ENCODE measurements at places on chromosomes 7 and 10. TPM values are rescaled to one million over a fixed set of nuclear protein-coding genes. Genes with fewer than 3 reads are reported as not detected.

Gene CD36
- total RNA-seq: 0.65 TPM

Gene ANXA8L1
- 0.51 TPM for total RNA-seq

Gene SCART1
- total RNA-seq: 3.3 TPM

Gene FGL2
- total RNA-seq: 0.93 TPM

Gene AFAP1L2
- total RNA-seq: 1.5 TPM

Gene NEURL1
- 3.5 TPM for total RNA-seq

Gene SLC18A3
- total RNA-seq: not detected

- no peak for DNase-seq
Observed at GRCh38 chr7:54699715-54700114, 59.3 kb downstream of the SEC61G start.

- DNase-seq: no peak
Observed at GRCh38 chr7:37495574-37496184, 47.0 kb upstream of the ELMO1 start.

DNA sequence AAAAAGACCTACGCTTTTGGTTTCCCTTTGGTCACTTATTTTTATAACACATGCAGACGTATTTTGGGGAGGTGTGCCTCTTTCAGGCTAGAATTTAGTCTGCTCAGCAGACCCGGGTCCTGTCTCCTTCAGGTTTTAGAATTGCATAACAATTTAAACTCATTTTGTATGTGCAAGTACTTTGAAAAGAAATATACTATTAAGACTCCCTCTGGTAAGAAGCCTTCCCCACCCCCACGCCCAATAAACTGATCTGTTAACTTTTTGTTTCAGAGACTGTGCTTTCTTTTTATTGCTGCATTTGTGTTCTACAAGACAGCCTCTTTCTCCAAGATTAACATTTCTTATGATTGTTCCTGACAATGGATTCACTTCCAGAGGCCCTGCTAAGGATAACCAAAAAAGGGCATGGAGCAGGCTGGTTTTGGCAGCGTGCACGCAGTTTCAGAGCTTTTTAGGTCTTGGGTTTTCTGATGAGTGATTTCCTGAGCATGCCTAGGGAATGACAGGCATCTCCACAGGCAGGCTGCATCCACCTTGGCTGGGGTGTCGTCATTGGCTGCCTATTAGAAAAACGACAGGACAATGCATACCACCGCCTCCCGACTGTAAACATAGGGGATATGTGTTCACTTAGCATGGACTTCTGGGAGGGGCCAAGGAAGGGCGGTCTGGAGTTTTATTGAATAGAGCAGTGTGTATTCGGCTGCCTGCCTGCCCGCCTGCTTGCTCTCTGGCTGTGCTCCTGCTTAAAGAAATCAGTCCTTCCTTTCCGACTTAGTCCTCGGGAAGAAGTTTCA is at the start of gene CALD1:
Gene CALD1, plus strand, starts transcription at position 694 of the 800 bp plus-strand sequence. CDS start 88,100 bp downstream, outside the sequence.
- no peak for DNase-seq

- DNase-seq: no peak
Observed at GRCh38 chr10:80518807-80519360, 18.8 kb upstream of the SH2D4B start.

DNA sequence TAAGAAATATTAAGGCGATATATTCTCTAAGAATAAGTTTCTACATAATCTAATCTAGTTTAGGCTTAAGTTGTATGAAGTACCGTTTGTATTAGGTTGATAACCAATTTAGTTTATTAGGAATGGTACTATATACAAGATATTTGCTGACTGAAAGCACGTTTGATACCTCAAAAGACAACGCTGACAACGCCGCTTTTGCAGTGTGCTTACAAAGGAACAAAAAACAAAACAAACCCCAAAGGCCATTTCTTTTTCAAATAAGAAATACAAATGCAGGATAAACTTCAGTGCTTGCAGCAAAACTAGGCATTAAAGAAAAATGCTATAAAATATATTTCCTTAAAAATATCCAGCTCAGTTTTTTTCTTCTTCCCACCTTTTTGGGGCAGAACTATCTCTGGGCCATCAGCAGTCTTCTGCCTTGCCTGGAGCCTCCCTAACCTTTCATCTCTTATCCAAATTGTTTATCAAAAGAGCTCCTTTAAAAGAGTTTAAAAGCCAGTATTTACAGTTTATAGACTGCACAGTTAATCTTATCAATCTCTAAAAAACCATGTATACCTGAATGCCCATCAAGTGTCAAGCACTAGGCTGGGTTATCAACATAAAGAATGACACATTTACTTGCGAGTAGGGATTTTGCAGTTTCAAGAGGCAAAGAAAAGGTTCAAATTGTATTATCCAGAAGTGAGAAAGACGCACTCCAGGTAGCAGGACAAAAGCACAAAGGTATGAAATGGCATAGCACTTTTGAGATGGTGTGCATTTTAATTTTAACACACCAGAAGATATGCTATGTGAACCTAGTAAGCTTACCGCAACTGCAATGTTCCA is 4.1 kb upstream of the KMT2E start:
- DNase-seq: no peak

DNA sequence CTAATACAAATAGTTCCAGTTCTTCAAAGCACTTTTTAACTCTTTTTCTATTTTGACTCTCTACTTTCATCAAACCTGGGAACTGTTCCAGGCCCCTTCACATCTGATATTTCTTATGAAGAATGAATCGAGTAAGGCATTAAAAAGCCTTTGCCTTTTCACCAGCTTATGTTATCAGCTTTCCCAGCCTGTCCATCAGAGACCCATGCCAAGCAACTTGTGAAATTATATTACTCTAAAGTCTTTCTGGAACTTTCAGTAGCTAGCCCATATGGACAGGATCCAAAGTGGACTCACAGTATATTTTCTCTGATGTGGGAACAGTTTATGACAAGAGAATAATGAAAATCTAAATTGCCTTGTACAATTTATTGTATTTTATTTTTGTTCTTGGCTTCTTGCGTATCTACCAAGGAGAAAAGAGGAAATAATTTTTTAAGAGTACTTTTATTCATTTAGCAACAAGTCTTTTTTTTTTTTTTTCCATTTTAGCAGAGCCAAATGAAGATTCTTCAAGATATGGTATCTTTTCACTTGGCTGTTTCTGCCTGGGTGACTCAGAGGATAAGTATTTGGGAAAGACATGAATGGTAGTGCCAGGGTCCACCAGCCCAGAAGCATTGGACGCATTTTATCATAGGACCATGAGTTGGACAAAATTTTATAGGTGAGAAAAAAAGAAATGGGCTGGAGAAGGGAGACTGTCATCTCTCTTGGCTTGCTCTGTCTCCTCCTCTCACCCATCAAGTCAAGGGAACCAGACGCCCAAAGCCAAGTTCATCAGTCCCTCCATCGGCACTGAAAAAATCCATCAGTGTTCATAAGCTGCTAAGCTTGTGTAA is 195.8 kb upstream of the NEBL start:
- DNase-seq: no peak

DNA sequence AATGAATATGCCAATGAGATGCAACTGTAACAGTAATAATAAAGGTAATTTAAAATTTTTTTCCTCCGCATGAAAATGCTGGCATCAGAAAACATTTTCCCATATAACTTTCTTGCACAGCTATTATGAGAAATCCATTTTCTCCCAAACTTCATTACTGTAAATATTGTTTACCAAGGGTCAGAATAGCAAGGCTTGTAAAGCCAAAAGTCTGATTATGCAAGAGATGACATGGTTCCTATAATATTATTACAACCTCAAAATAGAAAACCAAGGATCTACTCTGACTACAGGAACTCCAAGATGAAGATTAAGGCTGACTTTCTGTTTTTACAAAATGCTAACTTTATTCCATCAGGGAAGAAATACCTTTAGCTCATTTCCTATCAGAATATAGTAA is 162.7 kb upstream of the CDK1 start:
- no peak for DNase-seq

DNA sequence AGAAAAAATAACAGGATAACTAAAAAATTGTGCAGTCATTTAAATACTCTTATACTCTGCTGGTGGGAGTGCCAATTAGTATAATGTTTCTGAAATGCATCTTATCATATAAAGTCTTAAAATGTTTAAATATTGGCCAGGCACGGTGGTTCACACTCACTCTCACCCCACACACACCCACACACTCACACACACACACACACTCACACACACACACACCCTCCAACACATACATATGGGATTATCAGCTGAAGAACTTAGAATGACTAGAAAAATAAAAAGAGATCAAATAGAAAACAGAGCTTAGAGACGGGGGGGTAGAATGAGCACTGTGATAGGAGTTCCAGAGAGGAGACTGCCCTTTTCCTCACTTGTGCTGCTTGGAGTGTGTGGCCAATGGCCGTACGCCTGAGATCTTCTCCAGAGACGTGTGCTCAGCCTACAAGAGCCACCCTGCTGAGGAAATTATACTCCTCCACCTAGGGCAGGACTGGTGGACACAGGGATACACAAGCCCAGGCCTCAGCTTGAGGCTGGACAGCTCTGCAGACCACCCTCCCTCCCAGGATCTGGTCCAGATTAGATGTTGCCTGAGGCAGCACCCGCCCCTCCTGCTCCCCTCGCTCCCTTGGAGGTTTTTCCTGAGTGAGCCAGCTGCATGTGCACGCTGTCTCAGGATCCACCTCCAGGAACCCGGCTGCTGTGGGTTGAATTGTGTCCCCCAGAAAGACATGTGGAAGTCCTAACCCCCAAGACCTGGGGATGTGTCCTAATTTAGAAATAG is 26.5 kb upstream of the PRKAG2 start:
- DNase-seq: no peak

GRCh38 chr10:24455447-24455846 is 246.5 kb downstream of the KIAA1217 start:
- DNase-seq: no peak

GRCh38 chr10:34200355-34200901 is 614.7 kb downstream of the PARD3 start:
- DNase-seq: no peak

DNA sequence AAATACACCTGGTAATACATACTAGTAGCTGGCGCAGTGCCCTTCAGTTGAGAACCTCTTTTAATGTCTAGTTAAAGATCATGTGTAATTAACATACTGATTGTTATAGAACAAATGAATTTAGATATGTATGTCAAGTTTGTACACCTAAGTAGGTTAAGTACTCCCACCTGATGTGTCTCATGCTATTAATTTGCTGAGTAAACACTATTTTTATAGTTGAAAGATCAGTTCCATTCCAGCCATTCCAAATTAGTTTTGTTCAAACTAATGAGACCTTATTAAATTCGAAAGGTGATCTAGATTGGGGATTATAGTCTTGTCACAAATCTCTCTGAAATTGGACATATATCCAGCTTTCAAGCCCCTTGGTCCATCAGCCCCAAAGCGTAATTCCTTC is 710.0 kb downstream of the LRMDA start:
- no peak for DNase-seq

Data from activated T-cell treated with anti-CD3 and anti-CD28 coated beads, Interleukin-2, amount 50 U/mL, for 72 hours (primary cell).